ENCODE measurements at places on chromosomes 16 and 17.

DNA sequence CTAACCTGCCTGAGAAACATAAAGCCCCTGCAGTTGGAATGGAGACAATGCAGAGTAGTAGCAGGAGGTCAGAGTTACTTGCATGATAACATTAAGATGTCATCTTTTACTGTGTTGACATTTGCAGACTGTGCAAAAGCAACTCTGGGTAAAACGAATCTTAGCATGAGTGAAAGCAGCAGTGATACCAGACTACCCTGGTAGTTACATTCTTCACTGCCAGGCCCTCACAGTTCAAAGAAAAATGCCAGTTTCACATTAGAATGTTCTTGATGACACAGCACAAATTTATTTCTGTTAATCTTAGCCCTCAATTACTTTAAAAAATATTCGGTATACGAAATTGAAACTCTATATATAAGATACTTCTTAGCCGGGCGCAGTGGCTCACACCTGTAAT, 12.2 kb downstream of the MPHOSPH6 start:
- no peak for DNase-seq

GRCh38 chr17:81100668-81101067, 64.6 kb upstream of the PVALEF start:
- DNase-seq = no peak

GRCh38 chr16:84324434-84325262, 30.0 kb downstream of the WFDC1 start:
- no peak for DNase-seq

DNA sequence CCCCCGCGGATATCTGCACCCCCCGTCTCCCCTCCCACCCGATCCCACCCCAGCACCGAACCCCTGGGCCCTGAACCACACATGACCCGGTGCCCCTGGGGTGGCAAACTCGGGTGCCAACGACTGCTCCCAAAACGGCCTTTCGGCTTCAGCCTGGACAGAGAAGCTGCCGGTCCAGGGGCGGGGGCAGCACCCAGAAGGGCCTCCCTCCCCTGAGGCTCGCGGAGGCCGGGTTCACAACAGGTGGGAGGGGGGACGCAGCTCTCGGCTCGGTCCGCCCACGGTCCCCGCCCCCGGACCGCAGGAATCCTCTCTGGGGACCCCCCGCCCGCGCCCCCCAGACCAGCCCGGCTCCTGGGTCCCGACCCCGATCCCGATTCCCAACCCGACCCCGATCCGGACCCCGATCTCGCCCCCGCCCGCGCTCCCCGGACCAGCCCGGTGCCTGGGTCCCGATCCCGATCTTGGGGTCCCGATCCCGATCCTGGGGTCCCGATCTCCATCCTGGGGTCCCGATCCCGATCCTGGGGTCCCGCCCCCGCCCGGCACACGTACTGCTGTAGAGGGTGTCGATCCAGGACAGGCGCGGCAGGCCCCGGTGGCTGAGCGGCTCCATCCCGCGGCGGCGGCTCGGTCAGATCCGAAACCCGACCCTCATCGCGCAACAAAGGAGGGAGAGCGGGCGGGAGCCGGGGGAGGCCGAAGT, 516 bp downstream of the ABR start:
- no peak for DNase-seq

GRCh38 chr17:50586421-50587247, 26.1 kb downstream of the CACNA1G start:
- no peak for DNase-seq

GRCh38 chr16:81626181-81626674, 152.9 kb upstream of the PLCG2 start:
- no peak for DNase-seq

- no peak for DNase-seq
Measured at GRCh38 chr16:58492066-58492465, 7.9 kb upstream of the NDRG4 start.

GRCh38 chr16:55255733-55256282, 68.2 kb upstream of the IRX6 start:
- DNase-seq = no peak

DNA sequence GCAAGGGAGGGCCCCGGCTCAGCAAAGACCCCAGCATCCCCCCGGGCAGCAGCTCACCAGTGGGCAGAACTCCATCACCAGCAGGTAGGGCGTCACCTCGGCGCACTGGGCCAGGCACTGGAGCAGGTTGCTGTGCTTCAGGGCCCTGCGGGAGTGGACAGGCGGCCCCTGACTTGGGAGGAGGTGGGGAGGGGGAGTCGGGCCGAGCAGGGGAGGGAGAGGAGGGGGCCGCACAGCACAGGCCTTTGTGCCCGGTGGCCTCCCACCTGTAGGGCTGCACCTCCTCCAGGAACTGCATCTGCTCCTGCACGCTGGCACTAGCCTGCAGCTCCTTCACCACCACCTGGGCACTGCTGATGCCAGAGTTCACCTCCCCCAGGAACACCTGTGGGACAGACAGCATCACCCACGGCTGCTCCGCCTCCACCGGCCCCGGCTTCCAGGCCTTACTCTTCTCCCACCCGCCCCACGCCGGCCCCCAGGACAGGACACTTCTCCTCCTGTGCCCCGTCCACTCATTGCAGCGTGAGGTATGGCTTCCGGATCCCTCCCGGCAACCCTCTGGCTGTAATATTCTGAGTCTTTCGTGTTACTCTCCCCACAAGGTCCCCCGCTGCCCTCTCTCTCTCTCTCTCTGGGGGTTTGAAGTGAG, 37.7 kb upstream of the PVALEF start:
- no peak for DNase-seq

GRCh38 chr16:58458606-58459343, 41.2 kb upstream of the NDRG4 start:
- no peak for DNase-seq

- no peak for DNase-seq
Measured at GRCh38 chr16:77877712-77878347, 89.5 kb downstream of the VAT1L start.

DNA sequence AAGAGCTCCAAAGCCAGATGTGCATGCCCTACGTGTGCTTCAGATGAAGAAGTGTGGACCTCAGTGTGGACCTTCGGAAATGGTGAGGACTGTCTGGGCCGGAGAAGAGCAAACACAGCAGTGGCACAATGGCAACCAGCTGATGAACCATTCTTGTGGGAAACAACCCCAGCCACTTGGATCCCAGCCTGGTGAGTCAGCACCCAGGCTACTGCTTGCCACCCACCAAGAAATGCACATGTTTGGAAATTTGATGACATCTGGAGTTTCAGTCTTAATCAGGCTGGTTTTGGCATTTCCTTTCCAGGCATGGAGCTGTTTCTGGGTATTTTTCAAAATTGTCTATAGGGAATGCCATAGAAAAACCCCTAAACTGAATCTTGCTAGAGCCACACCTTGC, 42.7 kb downstream of the DYNLRB2 start:
- DNase-seq = no peak

DNA sequence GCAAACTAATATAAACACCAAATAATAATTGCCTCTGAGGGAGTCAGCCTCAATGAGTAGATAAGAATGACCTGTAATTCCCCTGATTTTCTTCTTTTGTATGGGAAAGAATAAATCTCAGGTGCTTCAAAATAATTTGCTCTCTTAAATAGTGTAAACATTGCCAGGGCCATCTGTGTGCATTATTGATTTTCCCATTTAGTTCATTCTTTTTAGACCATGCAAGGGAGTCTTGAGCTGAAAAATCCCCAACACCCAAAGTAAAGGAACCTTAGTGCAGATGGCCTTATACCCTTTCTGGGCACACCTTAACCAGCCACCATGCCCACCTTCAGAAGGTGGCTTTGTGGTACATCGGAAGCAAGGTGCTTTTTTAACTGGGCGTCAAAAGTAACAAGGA, 267.2 kb downstream of the TMEM114 start:
- no peak for DNase-seq

DNA sequence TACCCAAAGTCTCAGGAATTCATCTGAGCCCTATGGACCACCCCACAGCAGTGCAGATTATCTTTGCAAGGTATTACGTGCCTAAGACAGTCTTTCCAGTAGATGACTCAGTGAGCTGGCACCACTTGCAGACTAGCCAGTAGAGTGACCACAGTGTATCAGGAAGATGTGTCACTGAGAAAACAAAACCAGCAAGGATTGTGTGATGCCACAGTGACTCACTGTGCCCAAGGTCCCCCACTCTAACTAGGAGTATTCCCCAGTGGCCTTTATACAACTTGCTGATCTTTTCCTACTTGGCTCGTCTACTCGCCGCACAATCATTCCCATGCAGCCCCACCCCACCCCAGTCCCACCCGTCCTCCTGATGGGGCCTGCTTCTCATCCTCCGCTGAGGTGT, 26.8 kb upstream of the PRKCA start:
- DNase-seq = no peak
